ENCODE measurements at places on chromosomes 12 and 14. TPM values are rescaled to one million over a fixed set of nuclear protein-coding genes. Genes with fewer than 3 reads are reported as not detected.

- DNase-seq: no peak
These were observed 4.2 kb upstream of the CDC42BPB start for GRCh38 chr14:103061482-103061976.

GRCh38 chr12:26197832-26198231 is 2.5 kb downstream of the SSPN start:
- DNase-seq: no peak

DNA sequence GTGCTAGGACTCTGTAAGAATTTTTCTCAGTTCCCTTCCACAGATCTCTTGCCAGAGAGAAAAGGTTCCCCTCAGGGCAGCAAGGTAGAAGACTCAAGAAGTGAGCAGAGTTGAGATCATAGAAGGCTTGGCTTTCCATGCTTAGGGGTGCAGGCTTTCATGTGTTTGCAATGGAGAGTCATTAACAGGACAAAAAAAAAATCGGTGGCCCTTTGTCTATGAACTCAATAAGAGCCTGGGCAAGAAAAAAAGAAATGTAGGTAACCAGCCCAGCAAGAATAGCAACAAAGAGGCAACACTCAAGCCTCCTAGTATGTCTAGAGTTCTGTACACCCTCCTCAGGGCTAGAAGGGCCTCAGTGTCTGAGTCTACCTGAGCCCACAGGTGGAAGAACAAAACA is 23.4 kb upstream of the LRP6 start:
- no peak for DNase-seq

GRCh38 chr12:105091476-105092206 is 7.4 kb upstream of the ALDH1L2 start:
- no peak for DNase-seq

DNA sequence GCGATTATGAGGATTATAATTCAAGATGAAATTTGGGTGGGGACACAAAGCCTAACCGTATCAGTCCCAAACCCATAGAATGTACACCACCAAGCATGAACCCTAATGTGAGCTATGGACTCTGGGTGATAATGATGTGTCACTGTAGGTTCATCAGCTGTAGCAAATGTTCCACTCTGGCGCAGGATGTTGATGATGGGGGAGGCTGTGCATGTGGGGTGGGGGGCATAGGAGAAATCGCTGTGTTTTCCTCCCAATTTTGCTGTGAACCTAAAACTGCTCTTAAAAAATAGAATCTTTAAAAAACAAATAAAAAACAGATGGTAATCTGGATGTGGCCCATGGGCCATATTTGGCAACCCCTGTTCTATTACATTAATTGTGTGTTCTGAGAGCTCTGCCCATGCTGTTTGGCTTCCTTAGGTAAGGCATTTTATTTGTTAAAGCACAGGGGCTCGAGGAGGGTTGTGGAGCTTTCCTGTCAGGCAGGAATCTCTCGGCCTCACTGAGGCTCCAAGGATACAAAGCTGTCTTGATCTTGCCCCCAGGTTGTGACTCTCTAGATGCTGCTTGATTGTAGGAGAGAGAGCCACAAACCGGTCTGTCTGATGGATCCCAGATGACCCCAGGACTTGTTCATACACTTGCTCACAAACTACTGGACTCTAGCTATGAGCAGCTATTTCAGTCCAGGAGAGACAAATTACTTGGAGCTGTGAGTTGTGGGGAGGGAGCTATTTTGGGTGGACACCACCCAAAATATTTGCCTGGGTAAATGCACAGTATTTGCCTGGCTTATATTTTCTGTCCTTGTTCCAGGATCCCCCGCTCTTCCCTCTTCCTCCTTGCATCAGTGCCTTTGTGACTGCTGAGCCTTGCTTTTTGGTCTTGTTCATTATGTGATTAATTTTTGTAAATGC is 340.2 kb downstream of the MED13L start:
- no peak for DNase-seq

DNA sequence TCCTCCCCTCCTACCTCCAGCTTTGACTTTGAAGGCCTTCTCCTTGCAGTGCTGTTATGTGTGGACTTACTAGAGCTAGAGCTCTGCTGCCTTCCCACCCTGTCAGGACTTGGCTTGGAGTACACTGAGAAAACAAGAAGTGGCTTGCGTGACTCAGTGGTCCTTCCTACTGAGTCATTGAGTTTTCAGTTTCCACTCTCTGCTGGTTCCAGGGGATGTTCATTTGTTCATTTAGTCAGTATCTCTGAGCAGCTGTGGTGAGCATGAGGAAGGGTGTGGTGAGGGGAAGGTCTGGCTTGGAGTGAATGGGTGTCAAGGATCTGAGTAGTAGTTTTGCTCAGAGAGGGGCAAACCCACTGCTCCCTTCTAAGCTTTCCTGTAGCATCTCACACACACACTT is 17.2 kb upstream of the ELK3 start:
- DNase-seq: no peak

DNA sequence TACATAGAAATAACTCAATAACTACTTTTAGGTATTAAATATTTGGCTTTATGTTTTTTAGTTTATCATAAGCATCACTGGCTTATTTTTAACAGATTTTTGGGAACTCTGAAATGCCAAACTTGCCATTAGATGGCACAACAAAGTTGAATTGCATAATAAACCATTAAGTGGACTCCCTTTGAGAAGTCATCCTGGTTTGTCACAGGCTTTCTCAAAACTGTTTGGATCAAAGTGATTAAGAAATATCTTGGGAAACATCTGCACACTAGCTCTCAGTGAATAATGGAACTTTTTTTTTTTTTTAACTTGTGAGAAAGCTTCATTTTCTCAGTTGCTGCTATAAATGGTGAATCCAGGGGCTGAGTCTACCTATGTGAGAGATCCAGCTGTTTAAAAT is 4.3 kb downstream of the SLC16A7 start:
- DNase-seq: no peak

DNA sequence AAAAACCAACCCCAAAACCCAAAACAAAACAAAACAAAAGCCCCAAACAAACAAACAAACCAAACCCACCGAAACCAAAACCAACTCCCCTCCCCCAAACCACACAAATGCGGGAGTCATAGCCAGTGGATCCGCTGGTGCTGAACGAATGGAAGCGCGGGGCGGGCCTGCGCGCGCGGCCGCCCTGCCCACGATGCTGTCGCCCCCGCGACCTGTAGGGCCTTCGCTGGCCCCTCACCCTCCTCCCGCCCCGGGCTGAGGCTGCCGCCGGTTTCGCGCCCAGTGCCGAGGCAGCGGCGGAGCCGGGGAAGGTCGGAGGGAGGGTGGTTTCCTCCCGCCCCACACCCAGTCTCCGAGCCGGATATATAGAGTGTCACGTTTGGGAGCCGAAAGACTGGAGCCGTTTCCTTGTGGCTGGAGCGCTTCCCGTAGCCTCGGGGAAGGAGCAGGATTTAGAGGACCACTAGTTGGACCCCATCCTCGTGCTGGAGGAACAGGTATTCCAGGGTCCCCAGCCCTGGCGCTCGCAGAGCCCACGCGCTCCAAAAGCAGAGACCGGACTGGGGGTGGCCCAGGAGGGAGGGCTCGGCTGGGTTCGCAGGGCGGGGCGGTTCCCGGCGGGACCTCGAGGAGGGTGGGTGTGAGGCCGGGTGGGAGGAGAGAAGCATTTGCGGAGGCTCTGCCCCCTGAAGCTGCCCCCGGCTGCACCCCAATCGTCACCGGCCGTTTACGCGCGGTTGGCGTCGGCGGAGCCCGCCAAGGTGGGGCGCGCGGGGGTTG is at the start of gene FAR2:
Gene FAR2, plus strand, starts transcription at position 368 of the 780 bp plus-strand sequence. CDS start 121,172 bp downstream, outside the sequence.
- no peak for DNase-seq

GRCh38 chr14:63508033-63508432 is 35.1 kb downstream of the PPP2R5E start:
- no peak for DNase-seq

GRCh38 chr12:40945772-40946171 is 242.3 kb upstream of the PDZRN4 start:
- DNase-seq: no peak

GRCh38 chr12:27012982-27013255 is 1.3 kb downstream of the TM7SF3 start:
- DNase-seq: no peak

Gene RPAP3
- total RNA-seq: 48.3 TPM

Gene NKX2-1
- total RNA-seq: 0.84 TPM

Gene KCNH3
- total RNA-seq: 35.3 TPM

Gene TRIM9
- total RNA-seq: 4.6 TPM

Gene TESPA1
- 0.27 TPM for total RNA-seq

Gene GPRC5D
- not detected for total RNA-seq

Gene LHX5
- 2.4 TPM for total RNA-seq
